ENCODE measurements at places on chromosomes 13 and 19.

GRCh38 chr19:32464279-32464678 is 58.7 kb downstream of the DPY19L3 start:
- DNase-seq, result no peak

GRCh38 chr13:99698010-99698815 is 196.9 kb downstream of the TM9SF2 start:
- no peak for DNase-seq

GRCh38 chr13:98507282-98507797 is 69.6 kb downstream of the STK24 start:
- no peak for DNase-seq

GRCh38 chr19:33933931-33934330 is 137.3 kb downstream of the KCTD15 start:
- no peak for DNase-seq

DNA sequence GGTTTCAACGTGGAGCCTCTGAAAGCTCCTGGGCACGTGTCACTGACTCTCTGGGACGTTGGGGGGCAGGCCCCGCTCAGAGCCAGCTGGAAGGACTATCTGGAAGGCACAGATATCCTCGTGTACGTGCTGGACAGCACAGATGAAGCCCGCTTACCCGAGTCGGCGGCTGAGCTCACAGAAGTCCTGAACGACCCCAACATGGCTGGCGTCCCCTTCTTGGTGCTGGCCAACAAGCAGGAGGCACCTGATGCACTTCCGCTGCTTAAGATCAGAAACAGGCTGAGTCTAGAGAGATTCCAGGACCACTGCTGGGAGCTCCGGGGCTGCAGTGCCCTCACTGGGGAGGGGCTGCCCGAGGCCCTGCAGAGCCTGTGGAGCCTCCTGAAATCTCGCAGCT is 2.3 kb downstream of the ARL11 start:
- no peak for DNase-seq

Data from ascending aorta (tissue), 2 donors.